Fibroblast of lung (primary cell): ENCODE measurements at places on chromosomes 5 and 9. TPM values are rescaled to one million over a fixed set of nuclear protein-coding genes. Genes with fewer than 3 reads are reported as not detected.

Gene PRDM12
- total RNA-seq = not detected in 2 replicates

Gene PAEP
- not detected in 2 replicates for total RNA-seq

Gene GRXCR2
- not detected in 2 replicates for total RNA-seq

Gene CDKN2B-AS1
- total RNA-seq = 3.9 and 7.6 TPM in 2 replicates

Gene C9orf153
- total RNA-seq = 0.17 and 0.51 TPM in 2 replicates

Gene UHRF2
- 56.2 and 81.7 TPM in 2 replicates for total RNA-seq

Gene ARSI
- 5.9 and 8.5 TPM in 2 replicates for total RNA-seq

Gene DRD1
- total RNA-seq = 2.0 and 2.6 TPM in 2 replicates

Gene PCDHB11
- 0.77 and 1.7 TPM in 2 replicates for total RNA-seq

Gene SLC45A2
- total RNA-seq = under 0.01 TPM in 2 replicates

Gene SLC46A2
- not detected in 2 replicates for total RNA-seq

Gene GDA
- under 0.01 TPM in 1 of 2 replicates, not detected in the other for total RNA-seq

Gene LIFR
- 65.1 and 84.5 TPM in 2 replicates for total RNA-seq

Gene SPATA31E1
- total RNA-seq = not detected in 2 replicates

Gene ANKRD34B
- total RNA-seq = not detected in 2 replicates

Gene CDH12
- not detected in 2 replicates for total RNA-seq

Gene QRFP
- total RNA-seq = not detected in 2 replicates

Gene TTC23L
- 0.26 and 0.33 TPM in 2 replicates for total RNA-seq

Gene PLAC8L1
- not detected in 2 replicates for total RNA-seq

Gene LRRC19
- total RNA-seq = not detected in 2 replicates

Gene PCDHA11
- total RNA-seq = 0.51 and 0.66 TPM in 2 replicates

Gene PGM5
- 37.5 and 113 TPM in 2 replicates for total RNA-seq

Gene CNTNAP3B
- total RNA-seq = 0.26 TPM in 1 of 2 replicates, not detected in the other

Gene FOXI1
- total RNA-seq = not detected in 2 replicates

Gene CDKN2A
- total RNA-seq = 10.8 and 19.2 TPM in 2 replicates

Gene SCGB3A1
- not detected in 2 replicates for total RNA-seq

Gene BASP1
- total RNA-seq = 125 and 186 TPM in 2 replicates

Gene NUTM2F
- not detected in 2 replicates for total RNA-seq

Gene TMEM174
- not detected in 2 replicates for total RNA-seq

Gene PCDHB2
- total RNA-seq = 1.8 and 4.6 TPM in 2 replicates

Gene NMUR2
- total RNA-seq = not detected in 2 replicates

Gene TNFSF8
- not detected in 2 replicates for total RNA-seq

Gene CATSPER3
- under 0.01 and 0.17 TPM in 2 replicates for total RNA-seq

Gene GDF9
- total RNA-seq = under 0.01 and 0.17 TPM in 2 replicates

Gene SLC1A1
- total RNA-seq = 4.1 and 4.5 TPM in 2 replicates

Gene KIF4B
- under 0.01 TPM in 2 replicates for total RNA-seq

Gene FAM78A
- 0.33 and 0.51 TPM in 2 replicates for total RNA-seq

Gene CSF1R
- total RNA-seq = not detected in 2 replicates

Gene NIM1K
- total RNA-seq = 7.7 and 14.7 TPM in 2 replicates

Gene LRRTM2
- 1.0 and 1.3 TPM in 2 replicates for total RNA-seq

Gene SLC25A48
- total RNA-seq = not detected in 2 replicates

Gene TRIM7
- total RNA-seq = 2.3 and 7.3 TPM in 2 replicates

Gene SLC22A4
- 1.3 and 4.1 TPM in 2 replicates for total RNA-seq

Gene LHX3
- total RNA-seq = not detected in 2 replicates

Gene SYNPO
- 5.6 and 6.6 TPM in 2 replicates for total RNA-seq

Gene ZBTB34
- total RNA-seq = 6.8 and 7.2 TPM in 2 replicates

Gene SYK
- total RNA-seq = not detected in 2 replicates

Gene PRELID2
- total RNA-seq = 26.5 and 27.9 TPM in 2 replicates

Gene ST6GALNAC4
- 28.1 and 32.6 TPM in 2 replicates for total RNA-seq

Gene TMC1
- 0.33 TPM in 1 of 2 replicates, not detected in the other for total RNA-seq

Gene CD274
- 3.3 and 5.9 TPM in 2 replicates for total RNA-seq

Gene DNAH5
- 0.77 and 3.1 TPM in 2 replicates for total RNA-seq

Gene FGF18
- total RNA-seq = 8.0 and 19.3 TPM in 2 replicates

Gene FABP6
- total RNA-seq = not detected in 2 replicates

Gene SPATA6L
- total RNA-seq = 0.77 and 1.2 TPM in 2 replicates

Gene CCDC112
- 7.4 and 13.7 TPM in 2 replicates for total RNA-seq

Gene CDH10
- under 0.01 and 0.17 TPM in 2 replicates for total RNA-seq

Gene GRIN1
- under 0.01 TPM in 1 of 2 replicates, not detected in the other for total RNA-seq
